Mucosa of gallbladder (tissue), 1 donor: ENCODE measurements at places on chromosomes 2 and 18. TPM values are rescaled to one million over a fixed set of nuclear protein-coding genes. Genes with fewer than 3 reads are reported as not detected.

DNA sequence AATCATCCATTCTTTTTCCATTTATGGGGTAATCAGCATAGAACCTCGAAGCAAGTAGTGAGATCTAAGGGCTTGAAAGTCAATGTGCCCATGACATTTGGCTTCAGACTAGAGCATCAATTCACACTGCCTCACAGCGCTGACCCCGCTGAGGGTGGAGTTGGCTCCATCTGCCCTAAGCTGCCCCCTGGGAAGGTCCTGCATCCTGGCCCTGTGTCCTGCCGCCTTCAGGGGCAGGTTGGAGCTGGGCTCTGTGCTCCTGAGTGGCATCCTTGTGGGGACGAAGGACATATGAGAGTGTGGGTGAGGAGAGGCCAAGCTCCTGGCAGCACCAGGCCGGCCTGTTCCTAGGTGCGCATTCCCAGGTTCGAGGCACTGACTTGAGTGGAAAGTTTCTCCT lies 249.4 kb downstream of the FHOD3 start:
- no peak for DNase-seq

DNA sequence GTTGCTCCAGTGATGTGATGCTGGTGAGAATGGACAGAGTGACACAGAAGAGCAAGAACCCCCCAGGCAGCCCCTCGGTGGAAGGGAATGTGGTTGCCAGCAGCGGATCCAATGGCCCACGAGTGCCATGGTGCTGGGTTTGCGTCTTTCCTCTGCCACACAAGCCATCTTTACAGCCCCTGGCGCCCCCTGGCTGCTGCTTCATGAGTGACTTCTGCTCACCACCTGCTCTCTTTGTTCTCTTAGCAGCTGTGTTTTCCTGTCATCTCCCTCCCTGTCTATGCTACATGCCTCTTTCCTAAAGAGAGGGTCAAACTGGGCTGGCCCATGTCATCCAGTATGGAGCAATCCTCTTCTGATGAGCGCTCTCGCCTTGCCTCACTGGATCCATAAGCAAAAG lies 300.0 kb upstream of the SMIM21 start:
- DNase-seq = no peak

DNA sequence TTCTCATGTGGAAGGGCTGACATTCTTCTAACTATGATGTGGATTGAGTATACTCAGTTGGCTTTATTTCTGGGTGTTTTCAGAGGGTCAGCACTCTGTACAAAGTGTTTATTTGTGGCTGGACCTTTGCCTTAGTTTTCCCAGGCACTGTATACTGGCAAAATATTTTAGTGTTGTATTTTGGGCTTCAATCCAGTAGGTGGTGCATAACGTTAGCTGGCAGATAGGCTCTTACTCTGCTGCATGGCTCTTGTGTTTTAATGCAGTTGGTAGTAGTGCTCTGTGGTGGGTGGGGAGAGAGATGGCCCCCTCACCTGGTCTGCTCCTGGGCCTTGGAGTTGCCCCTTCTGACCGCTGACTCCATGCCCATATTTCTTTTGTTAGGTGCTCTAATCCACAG lies 75.6 kb upstream of the REG3A start:
- DNase-seq = no peak

DNA sequence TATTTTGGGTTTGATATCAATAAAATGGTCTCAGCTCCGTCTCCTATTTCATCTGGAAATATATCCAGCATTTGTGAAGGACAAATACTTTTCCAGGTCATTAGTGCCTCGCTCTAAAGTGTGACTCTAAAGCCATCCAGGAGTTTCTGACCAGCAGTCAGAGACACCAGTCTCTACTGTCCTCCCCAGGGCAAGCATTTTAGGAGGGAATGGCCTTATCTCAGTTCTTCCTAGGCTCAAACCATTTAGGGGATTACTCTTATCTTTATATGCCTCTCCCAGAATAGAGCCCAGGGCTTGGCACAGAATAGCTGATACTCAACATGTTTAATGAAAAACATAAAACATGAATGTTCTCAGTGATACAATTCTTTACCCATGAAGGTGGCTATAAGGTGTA lies 187.6 kb downstream of the NAPG start:
- DNase-seq = no peak

DNA sequence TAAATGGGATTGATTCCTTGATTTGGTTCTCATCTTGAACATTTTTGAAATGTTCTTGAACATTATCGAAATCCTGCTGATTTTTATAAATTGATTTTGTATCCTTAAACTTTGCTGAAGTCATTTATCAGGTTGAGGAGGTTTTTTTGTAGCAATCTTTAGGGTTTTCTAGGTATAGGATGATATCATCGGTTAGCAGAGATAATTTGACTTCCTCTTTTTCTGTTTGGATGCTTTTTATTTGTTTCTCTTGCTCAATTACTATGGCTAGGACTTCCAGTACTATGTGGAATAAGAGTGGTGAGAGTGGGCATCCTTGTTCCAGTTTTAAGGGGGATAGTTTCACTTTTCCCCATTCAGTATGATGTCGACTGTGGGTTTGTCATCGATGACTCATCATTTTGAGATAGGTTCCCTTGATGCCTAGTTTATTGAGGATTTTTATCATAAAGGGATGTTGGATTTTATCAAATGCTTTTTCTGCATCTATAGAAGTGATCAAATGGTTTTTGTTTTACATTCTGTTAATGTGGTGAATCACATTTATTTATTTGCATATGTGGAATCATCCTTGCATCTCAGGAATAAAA lies 201.5 kb upstream of the ZSWIM2 start:
- no peak for DNase-seq

DNA sequence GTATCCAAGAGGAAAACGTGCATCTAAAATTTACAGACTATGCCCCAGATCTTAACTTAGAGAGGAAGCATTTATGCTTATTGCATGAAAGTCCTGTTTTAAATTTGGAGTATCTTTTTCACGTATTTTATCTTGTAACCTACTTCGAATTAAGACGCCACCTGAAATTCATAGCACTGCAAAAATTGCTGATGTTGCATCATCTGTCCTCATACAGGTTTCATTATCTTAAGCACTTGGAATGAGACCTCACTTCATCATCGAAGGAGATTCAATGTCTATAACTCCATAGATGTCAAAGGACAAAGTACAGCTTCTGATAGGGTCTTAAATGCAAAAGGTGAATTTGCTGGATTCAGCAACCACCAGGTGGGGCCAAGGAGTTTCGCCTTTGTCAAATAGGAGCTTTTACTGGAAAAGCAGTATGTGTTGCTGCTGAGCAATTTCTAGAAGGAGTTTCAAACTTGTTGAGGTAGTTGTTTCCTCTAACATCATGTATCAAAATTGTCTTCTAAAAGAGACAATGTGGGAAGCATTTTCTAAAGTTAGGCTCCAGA lies 106.4 kb upstream of the CCDC85A start:
- DNase-seq = no peak

GRCh38 chr2:69932596-69932922 lies 17.6 kb downstream of the MXD1 start:
- no peak for DNase-seq

- DNase-seq = no peak
Observed at GRCh38 chr2:175218551-175218950, 37.0 kb upstream of the ATP5MC3 start.

DNA sequence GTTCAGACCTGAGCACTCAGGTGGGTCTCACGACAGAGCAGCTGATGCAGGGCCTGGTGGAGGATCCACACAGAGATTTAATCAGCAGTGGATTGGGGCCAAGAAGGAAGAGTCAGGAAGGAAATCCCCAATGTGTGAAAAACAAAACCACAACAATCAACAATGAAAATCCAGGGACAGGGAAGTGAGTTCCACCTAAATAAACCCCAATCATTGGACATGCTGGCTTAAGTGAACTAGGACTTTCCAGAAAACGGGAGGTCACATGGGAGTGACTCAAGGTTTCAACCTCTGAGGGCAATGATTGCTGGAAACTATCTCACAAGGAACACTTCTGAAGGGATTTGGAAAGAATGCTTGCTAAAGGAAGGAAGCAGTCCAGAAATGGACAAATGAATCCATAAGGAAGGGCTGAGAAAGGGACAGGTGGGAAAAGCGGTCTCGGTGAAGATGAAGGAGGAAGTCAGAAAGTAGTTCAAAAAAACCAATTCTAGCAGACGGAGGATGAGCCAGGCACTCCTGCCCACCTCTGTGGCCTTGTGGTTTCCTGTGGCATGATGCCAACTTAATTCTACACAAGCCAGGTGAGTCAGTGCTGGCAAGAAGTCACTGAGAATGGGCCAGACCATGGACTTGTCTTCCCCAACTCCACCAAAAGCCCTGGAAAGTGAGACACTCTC lies 15.4 kb upstream of the XDH start:
- peak; percentile 62 for DNase-seq

DNA sequence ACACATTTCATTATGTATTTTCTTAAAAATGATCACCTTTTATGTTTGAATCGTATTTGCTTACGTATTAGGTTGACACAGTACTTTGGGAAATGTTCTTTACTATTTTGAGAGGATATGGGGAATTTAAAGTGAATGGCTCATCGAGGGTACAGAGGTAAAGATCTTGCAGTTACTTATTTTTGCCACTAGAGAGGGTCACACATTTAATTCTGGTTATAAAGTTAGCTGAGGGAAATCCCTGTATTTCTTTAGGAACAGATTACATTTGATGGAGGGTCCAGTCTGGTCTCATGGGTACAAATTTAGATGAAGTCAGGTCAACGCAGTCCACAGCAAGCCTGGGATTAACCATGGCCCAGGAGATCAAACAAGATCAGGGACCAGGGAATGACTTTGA lies 24.5 kb downstream of the DYNC2LI1 start:
- no peak for DNase-seq

DNA sequence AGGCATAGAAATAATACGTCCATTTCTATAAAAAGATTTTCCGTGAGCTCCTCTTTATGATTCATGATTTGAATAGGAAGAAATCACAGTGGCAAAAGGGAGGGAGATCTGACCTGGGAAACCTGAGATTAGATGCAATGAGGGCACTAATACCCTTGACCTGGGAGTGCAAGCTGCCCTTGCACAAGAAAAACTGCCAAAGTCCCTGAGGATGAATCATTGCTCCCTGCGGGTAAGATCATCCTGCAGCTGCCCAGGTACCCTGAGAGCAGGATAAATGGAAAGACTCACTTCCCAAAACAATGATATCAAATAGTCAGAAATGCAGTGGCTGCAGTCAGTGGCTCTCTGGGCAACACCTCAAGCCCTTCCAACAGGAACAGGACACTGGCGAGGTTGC lies 11.6 kb downstream of the FHL2 start:
- DNase-seq = no peak

DNA sequence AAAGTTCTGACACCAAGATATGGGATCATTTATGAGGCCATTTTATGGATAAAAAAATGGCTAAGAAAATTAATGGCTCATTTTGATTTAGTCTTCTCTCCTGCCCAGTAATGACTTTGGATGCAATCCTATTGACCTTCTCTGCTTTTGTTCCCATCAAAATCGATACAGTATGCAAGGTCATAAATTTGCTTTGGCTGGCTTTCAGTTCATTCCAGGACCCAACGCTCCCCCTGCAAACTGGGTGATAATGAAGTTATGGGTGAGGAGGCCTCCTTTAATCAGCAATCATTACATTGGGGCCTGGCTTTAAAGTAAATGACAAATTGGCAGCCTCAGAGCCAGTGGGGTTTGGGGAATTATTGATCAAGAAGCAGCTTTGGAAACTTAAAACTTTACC lies 351.8 kb upstream of the GYPC start:
- DNase-seq = peak; percentile 44

- DNase-seq = no peak
Observed at GRCh38 chr2:5749347-5749746, 57.2 kb downstream of the SOX11 start.

- DNase-seq = no peak
Observed at GRCh38 chr18:45349019-45349418, 266.3 kb upstream of the SLC14A2 start.

DNA sequence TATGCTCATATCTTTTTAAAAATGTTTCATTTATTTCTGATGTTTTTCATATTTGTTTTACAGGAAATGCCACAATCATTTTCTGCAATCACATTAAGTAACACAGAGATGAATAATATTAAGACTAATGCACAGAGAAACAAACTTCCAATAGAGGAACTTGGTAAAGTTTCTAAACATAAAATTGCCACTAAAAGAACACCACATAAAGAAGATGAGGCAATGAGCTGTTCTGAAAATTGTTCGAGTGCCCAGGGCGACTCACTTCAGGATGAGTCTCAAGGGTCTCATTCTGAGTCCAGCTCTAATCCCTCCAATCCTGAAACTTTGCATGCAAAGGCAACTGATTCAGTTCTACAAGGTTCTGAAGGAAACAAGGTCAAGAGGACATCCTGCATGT lies 70.4 kb downstream of the APLF start:
- no peak for DNase-seq

DNA sequence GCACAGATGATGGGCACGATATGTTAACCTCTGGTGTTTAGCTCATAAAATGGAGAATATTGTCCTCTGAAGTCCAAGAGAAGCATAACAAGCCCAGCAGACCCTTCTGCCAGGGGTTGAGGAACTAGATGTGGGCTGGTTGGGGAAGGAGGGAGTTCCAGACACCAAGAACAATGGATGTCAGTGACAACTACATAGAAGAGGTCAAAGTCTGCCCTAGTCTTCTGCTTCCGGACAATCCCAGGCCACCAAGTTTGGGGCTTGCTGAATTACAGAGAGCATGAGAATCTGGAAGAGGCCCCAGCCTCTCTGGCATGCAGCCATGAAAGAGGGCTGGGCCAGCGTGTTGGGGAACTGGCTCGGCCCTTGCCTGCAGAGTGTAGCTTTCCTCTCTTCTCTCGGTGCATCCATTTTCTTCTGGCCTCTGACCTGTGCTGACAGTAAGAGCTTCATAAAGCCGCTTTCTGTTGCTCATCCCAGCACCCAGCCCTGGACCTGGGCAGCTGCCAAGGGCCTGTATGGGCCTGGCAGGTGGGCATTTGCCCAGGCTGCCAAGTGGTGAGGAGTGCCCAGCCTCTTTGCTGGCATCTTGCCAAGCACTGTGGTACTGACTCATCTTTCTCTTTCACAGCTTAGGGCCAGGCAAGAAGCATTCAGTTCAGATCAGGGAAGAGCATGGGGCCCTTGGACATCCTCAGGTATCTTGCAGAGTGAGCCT lies 14.6 kb upstream of the LAPTM4A start:
- peak; percentile 83 for DNase-seq

The ERFE gene
- total RNA-seq = 0.35 TPM

The CTIF gene
- 101 TPM for total RNA-seq

The RAB6D gene
- total RNA-seq = 1.8 TPM

The UPP2 gene
- total RNA-seq = not detected

The MTERF4 gene
- 32.7 TPM for total RNA-seq

The SCN1A gene
- not detected for total RNA-seq

The SLC4A3 gene
- 7.3 TPM for total RNA-seq

The CACNB4 gene
- total RNA-seq = 1.8 TPM

The EHBP1 gene
- total RNA-seq = 101 TPM

The ROCK1 gene
- 50.2 TPM for total RNA-seq
